ENCODE measurements at places on chromosomes 2 and 18.

DNA sequence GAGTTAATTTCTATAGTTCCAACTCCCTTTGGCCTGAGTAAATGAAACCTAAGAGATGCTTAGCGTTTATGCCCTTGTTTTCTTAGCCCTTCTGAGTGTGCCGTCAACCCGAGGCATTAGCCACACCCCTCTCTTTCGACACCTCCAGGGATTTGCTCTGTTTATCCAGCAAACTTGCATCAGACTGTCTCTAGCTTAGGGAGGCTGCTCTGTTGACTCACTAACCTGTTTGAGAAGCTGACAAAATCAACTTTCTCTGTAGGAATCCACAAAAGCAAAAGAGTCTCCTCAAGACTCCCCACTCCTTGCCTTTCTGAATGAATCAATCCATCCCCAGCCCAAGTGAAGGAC is 317.6 kb downstream of the TNS1 start:
- DNase-seq = peak; percentile 44

DNA sequence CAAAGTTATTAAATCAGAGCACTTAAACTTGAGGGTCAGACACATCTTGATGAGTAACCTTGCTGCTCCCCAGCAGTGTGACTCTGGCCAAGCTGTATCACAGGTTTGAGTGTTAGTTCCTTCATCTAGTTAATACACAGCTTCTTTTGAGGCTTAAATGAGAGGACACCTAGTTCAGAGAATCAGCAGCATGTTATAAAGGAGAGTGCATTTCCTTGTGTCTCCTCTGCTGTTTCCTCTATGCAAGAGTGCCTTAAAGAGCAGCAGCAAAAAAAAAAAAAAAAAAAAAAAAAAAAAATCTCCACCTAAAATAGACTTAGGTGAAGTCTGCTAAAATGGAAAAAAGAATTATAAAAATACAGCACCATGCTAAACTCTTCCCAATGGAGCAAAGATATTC is 261.9 kb downstream of the TCF4 start:
- DNase-seq = no peak

DNA sequence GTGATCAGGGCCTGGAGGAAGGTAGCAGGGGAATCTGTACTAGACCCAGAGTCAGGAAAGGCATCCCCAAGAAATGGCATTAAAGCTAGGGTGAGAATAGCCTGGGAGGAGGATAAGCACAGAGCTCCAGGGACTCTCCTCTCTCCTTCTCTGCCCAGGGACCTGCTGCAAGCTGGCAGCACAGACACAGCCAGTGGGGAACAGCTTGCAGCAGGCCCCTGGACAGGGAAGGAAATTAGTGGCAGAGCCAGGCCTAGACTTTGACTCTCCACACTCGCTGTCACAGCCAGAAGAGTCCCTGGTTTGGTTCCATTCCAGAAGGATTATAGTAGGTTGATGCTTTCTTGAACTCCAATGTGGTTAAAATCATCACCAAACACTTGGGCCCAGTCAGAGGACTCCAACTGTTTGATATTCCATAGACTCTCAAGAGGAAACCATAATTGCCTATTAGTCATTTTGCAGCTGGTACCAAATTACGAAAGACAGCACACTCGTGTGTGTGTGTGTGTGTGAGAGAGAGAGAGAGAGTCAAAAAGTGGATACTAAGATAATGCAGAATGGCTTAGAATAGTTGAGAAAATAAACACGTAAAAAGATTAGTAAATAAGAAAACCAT is 95.5 kb upstream of the ATP8B1 start:
- DNase-seq = no peak

- peak; percentile 27 for DNase-seq
Measured at GRCh38 chr18:33010149-33010548, 237.3 kb upstream of the KLHL14 start.

GRCh38 chr2:172607379-172607928 is 51.6 kb downstream of the PDK1 start:
- DNase-seq = no peak

DNA sequence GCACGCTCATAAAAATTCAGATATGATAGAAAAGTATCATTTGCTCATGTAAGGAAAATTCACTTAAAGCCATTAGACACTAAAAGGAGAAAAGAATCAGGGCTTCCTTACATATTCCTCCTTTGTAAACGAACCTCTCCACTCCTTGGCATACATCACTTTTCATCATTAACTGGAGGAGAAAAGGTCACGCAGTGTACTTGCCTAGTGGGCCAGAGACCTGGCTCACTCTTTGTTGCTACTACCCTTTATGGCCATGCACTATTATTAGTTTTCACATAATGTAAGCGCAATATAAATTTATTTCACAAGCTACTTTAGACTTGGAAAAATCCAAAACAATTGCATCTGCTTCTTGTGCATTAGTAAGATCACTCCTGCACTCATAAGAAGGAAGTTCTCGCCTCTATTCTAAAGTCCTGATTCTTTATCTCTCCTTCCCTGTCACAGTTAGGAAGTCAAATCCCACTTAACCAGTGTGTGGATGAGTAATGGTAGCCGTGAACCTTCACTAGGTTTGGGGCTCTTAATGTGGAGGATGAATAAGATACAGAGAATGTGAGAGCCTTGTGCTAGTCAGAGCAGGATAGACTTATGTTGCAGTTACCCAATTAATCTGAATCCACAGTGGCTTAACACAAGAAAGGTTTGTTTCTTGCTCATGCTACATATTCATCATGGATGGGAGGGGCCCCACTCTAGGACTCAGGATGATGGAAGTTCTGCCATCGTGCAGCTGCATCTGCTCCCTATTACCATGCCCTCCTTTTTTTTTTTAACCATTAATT is 115.0 kb upstream of the GLS start:
- peak; percentile 82 for DNase-seq

DNA sequence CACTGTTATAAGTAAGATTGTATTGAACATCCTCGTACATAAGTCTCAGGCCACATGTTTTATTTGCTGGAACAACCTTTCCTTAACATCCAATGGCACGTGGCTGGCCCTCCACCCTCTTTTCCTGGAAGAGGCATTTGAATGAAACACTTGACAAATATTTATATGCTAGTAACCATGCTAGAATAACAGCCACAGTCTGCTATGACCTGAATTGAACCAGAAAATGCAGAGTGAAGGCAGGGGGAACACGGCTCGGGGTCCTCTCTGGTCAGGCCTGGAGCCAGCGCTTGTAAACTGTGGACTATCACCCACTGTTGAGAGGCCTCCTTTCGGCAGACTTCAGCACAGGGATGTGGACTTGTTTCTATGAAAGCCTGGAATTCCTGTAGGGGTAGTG is 198.2 kb upstream of the COPS8 start:
- DNase-seq = no peak

GRCh38 chr2:110816404-110817365 is 84.3 kb downstream of the ACOXL start:
- DNase-seq = no peak

GRCh38 chr2:131050896-131051295 is 42.4 kb downstream of the FAM168B start:
- no peak for DNase-seq

GRCh38 chr2:20048488-20049448 is 2.7 kb downstream of the LAPTM4A start:
- DNase-seq = no peak

DNA sequence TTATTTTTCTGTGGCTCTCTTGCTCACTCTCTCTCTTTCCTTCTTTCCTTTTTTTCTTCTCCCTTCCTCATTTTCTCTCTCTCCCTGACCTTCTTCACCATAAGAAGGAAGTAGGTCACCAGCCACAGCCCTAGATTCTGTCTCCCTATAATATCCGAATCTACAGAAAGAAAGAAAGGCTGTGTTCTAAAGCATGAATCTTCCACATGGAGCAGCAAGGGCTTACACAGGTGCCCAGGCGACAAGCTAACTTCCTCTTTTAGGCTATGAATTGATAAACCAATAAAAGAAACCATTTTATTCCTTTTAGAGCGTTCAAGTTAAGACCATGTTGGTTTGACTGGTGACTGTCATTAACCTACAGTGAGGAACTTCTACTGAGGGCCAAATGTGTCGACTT is 49.3 kb downstream of the CACNB4 start:
- DNase-seq = no peak

GRCh38 chr2:233342301-233342700 is 12.0 kb upstream of the DGKD start:
- no peak for DNase-seq

DNA sequence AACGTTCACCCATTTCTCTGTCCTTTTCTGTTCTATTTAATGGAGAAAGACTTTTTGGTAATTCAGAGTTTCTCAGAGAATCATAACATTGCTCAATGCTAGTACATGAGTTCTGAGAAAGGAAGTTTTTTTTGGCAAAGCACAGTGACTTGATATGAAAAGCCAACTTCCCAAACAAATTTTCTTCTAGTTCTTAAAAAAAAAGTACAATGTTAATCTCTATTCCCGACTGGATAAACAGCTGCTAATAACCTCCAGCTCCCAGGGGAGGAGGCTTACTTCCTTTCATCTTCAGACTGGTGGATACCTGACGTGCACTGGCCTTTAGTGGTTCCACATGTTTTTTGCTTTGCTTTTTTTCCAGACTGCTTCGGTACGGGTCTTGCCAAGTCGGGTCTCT is 284.6 kb upstream of the CCDC68 start:
- DNase-seq = no peak

DNA sequence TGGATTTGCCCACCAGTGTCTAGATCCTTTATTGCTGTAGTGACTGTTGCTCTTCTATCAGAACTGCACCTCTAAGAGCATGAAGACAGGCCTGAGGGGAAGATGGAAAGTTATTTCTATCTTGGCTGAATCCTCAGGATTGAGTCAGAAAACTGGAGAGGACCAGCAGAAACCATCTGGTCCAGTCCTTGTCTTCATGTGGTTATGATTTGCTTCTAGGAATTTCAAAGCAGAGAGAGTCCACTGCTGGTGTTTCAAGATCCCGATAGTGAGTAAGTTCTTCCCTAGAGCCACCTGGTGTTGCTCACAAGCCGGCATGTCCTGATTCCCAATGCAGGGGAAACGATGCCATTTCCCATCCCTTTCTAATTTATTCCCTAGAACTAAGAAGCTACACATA is 84.2 kb downstream of the NCKAP5 start:
- no peak for DNase-seq

- DNase-seq = no peak
Measured at GRCh38 chr2:19484736-19485135, 126.3 kb upstream of the OSR1 start.

GRCh38 chr2:164984428-164984827 is 29.1 kb upstream of the SLC38A11 start:
- no peak for DNase-seq

DNA sequence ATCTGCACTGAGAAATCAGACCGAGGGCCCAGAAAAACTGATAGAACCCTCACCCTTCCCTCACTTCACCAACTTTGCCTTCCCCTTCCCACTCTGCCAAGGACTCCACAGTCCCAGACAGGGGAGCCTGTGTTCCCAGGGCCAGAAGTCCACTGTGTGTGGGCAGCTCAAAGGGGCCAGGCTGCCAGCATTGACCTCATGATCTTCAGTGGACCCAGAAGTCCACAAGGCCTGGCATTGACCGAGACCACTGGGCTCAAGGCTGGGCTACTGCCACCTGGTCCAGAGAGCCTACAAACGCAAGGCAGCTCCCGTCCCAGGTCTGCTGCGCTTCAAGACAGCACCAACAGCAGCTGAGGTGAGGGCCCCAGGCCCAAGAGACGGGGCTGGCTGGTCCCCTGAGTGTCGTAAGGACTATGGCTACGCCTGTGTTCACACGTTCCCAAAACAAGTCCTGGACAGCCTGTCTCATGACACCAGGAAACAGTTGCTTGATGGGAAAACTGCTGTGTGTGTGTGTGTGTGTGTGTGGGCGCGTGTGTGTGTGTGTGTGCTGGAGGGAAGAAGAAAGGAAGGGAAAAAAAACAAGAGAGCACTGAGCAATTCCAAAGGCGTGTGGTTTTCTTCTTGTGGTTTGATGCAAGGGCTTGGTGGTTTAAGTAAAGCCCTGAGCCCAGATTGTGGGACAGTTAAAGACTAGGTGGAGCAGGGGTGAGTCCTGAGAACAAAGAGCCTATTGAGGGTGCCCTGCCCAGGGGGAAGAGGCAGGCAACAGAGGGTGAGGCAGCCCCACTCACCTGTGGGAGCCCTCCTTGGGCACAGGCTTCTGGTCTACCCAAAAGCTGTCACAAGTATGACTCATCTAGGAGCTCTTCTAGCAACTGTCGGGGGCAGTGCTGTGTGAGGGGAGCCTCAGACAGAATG is 46.6 kb upstream of the ZBTB7C start:
- peak; percentile 96 for DNase-seq

DNA sequence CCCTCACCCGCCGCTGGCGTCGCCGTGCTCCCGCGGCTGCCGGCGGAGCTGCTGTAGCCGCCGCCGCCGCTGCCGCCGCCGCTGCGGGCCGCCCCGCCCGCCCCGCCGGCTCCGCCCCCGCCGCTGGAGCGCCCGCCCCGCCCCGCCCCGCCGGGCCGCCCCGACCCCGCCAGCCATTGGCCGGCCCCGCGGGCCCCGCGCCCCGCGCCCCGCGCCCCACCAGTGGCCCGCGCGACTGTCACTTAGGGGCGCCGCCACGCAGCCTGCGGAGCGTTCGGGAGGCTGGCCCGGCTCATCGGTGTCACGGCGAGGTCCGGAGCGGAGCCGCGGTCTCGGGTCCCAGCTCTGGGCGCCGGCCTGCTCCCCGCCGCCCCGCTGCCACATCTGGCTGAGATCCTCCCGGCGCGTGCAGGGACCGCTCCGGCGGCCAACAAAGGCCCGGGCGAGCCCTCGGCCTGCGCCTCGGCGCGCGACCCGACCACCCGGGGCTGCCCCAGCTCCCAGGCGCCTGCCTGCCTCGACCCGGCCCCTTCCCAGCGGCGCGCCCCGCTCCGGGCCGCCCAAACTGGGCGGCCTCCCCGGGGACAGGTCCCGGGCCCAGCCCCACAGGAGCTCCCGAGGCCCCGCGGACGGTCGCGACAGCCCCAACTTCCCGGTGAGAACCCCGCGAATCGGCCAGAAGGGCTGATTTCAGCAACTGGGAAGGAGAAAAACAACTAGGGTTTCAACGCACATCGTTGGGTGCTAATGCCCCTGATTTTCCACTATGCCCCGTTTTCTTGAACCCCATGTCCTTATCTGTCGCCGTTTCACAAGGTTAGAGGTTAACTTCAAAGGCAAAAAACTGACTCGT is at the start of gene MGAT4A:
TSS of gene MGAT4A (minus strand) at position 92 of the 853 bp plus-strand sequence. CDS start 4,800 bp downstream, outside the sequence.
- no peak for DNase-seq

DNA sequence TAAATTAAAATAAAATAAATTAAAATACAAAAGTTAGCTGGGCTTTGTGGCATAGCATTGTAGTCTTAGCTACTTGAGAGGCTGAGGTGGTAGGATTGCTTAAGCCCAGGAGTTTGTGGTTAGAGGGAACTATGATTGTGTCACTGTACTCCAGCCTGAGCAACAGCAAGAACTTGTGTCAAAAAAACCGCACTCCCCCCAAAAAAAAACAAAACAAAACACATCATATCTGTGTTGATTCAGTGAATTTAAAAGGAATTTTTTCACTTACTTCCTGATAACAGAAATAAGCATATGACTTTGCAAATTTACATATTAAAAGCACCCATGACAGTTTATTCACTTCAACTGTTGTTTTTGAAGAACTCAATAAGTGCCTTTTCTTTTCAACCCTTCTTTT is 68.1 kb upstream of the PELI1 start:
- peak; percentile 96 for DNase-seq

DNA sequence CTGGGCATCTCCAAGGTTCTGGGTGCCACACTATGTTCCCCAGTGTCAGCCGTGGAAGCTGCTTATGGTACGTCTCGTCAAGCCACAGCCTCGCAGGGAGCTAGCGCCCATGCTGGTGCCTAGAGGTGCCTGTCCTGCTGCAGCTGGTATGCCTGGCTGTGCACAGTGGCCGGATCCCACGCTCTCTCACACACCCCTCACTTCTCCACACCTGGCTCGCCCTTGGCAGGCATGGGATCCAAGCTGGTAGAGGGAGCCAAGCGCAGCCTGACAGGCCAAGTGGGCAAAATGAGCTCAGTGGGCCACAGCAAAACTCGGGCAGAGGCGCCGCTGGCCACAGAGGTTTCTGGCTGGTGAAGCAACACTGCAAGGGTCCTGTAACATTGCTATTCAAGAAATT is 156.1 kb upstream of the RBMS1 start:
- no peak for DNase-seq
